ENCODE measurements at places on chromosomes 4 and X. TPM values are rescaled to one million over a fixed set of nuclear protein-coding genes. Genes with fewer than 3 reads are reported as not detected.

ARMCX4 gene
- 30.7 TPM for polyA plus RNA-seq

SPANXA1 gene
- polyA plus RNA-seq, result not detected

SLC10A4 gene
- polyA plus RNA-seq, result 0.25 TPM

RAPGEF2 gene
- polyA plus RNA-seq, result 48.5 TPM

DNA sequence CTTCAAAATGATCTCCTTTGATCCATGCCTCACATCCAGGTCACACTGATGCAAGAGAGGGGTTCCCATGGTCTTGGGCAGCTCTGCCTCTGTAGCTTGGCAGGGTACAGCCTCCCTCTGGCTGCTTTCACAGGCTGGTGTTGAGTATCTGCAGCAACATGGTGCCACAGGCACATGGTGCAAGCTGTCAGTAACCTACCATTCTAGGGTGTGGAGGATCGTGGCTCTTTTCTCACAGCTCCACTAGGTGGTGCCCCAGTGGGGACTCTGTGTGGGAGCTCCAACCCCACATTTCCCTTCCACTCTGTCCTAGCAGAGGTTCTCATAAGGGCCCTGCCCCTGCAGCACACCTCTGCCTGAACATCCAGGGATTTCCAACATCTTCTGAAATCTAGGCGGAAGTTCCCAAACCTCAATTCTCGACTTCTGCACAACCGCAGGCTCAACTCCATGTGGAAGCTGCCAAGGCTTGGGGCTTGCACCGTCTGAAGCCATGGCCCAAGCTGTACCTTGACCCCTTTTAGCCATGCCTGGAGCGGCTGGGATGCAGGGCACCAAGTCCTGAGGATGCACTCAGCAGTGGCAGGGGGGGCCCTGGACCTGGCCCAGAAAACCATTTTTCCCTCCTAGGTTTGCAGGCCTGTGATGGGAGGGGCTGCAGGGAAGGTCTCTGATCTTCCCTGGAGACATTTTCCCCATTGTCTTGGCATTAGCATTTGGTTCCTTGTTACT is 137.8 kb upstream of the NUDT6 start:
- DNase-seq, result no peak

GRCh38 chrX:15242899-15243555 is 26.9 kb downstream of the ASB9 start:
- DNase-seq, result peak; percentile 18

DNA sequence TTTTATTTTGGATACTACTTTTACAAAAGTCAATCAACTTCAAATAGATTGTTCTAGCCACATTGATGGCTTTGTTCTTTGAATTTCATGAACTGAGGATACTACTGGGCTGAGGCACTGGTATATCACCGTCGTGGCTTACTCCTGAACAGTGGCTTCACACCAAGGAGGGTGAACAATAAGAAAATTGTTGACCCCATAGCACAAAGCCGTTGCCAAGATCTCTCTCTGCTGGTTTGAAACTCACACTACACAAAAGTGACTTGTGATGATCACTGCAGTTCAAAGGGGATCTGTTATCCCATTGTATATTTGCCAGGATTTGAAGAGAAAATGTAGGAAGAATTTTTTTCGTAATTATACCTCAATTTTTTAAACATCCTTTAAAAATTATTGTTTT is 119.6 kb downstream of the PDLIM5 start:
- no peak for DNase-seq

DNA sequence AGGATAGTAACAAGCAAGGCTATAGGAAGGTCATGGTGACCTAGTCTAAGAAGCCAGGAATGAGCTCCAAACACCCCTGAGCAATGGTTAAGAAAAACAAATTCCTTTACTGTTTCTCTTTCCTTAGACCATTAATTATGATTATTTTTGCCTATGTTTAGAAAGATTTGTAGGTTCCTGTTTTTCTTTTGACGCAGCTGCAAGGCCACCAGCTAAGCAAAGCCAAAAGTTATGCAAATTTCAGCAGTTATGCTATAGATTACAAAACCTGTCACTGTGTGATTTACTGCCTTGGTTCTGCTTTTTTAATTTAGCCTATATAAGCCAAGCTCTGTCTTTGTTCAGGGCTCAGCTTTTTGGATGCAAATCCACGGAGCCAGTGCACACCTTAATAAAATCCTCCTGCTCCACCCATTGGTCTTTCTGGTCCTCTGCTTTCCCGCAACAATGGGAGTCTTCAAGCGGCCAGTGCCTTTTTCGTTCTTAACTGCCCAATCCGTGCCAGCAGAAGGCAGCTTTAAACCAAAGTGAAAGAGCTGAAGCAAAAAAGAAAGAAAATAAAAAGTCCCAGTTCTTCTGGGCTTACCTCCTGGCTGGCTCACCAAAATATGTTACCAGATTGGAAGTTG is 1.4 kb upstream of the CEP135 start:
- DNase-seq, result peak; percentile 31

GRCh38 chrX:63250253-63250868 is 100.8 kb downstream of the SPIN4 start:
- DNase-seq, result peak; percentile 48

DNA sequence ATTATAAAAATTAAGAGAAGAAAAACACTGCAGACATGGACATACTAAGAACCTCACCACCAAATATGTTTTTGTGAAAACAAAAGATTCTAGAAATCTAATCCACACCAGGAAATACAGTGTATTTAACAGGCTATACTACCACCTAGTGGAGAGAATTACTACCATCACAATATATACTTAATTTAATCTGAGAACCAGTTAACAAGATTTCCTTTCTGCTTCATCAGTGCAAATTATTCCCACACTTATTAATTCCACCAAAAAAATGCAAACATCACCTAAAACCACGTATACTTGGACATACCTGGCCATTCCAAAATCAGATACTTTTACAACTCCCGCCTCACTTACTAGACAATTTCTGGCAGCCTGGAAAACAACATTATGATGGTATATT is 7.0 kb upstream of the TXK start:
- peak; percentile 8 for DNase-seq

GRCh38 chrX:135688137-135688536 is 25.3 kb upstream of the CT45A1 start:
- DNase-seq, result no peak

DNA sequence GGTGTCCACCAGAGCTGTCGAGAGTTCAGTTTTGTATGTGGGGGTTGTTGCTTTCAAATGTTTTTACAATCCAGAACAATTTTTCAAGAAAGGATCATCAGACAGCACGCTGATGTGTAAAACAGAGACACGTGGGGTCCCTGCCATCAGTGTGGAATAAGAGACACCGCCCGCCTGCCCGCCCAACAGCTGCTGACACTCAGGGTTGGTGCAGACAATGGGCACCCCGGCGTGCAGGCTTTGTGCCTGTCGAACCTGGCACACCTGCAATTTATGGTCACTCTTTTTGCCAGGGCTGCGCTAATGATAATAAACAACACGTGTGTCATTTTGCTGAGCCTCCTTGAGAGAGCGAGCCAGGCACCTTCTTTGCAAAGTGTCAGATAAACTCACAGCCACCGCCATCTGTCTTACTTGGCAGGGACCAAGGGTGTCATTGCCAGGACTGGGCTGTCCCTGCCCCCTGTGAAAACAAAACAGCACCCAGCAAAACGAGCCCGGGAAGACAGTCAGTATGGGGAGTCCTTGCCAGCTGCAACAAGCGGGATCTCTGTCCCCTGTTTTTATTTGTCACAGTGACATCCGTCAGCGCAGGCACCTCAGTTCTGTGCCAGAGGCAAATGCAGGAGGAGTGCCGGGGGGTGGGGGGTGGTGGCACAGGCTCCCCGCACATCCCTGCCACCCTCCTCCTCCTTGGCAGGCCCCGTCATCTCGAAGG is 69.1 kb downstream of the PSAPL1 start:
- no peak for DNase-seq
